ENCODE measurements at places on chromosomes 5 and 9.

DNA sequence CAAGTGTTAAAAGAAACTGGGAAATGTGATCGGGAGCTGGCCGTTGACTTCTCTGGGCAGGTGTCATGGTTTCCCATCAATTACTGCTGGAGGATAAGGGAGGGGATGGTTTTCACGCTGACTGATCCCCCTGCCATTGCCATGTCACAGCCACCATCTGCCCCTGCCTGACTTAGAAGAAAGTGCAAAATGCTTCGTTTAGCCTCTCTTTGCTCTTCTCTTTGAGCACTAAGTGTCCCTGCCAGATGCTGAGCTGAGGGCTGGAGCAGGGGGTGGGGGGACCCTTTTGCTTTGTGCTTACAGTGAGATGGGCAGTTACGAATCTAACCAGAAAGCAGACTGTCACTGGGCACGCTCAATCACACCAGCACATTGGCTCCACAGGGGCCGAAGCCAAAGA is 138.4 kb upstream of the ALDH1B1 start:
- no peak for DNase-seq

DNA sequence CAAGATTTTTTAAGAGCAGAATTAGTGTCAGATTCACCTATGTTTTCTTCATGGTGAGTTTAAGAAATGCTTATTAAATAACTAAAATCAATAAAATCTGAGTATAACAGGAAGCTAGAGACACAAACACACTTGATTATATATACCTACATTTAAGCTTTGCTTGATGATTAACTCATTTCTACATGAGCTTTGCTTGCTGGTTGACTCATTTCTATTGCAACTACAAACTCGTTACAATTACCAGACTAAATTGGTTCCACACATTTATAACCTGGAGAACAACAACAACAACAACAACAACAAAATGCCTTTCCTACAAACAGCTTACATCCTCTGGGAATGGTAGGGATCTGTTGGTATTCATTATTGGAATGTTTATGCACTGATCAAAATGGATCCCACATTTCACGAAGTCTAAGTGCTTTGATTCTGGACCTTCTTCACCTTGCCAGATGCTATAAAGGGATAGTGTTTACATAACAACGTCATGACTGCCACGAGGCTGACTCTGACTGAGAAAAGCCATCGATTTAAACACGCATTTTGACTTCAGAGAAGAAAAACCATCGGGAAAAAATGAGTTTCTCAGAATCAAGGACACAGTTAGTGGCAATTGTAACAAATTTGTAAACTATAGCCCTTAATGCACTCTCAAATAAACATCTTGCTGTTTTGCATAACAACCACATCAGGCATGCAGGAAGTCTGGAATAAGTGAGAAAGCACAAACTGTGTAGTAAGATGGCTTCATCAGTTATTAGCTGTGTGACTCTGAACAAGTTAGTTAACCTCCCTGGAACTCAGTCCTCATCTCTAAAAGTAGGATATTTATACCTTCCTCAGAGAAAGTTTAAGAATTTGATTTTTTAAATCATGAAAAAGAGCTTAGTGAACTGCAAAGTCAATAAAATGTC is 49.8 kb downstream of the RASEF start:
- DNase-seq: no peak

- DNase-seq: no peak
These were observed 24.4 kb upstream of the PPP1R2B start for GRCh38 chr5:156825688-156826087.

DNA sequence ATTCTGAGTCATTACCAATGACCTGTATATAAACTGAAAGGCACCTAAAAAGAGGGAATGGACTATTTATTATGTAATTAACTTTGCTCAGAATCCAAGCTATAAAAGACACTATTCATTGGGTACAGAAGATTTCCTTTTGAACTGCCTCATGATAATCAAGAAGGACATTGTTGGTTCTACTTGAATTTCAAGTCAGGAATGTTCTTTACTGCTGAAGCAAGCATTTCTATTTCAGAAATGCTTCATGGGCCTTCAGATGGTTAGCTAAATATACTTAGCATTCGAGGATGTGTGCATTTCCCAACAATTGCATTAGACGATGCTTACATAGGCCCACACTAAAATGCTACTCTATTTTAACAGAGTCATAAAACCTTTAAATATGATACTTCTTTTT is 658.2 kb upstream of the DMAC1 start:
- DNase-seq: no peak

DNA sequence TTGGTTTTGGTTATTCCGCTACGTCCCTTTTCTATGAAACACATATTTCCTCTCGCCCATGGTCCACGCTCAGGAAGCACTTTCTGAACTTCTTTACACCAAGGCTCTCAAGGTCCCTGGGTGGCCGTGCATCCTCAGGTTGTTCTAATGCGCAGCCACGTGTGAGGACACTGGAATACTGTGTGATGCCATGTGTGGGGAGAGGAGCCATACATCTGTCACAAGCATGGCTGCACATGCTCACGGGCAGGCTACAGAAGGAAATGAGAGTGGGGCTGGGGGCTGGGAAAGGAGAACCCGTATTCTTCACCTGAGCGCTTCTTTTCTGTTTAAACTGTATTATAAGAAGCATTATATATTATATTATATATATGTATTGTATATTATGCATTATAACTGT is 36.7 kb downstream of the PRRT1B start:
- DNase-seq: no peak

GRCh38 chr5:178509491-178510057 is 80.6 kb downstream of the COL23A1 start:
- DNase-seq: no peak

GRCh38 chr5:81151546-81151945 is 81.6 kb upstream of the CKMT2 start:
- no peak for DNase-seq

- DNase-seq: no peak
These were observed 139.2 kb upstream of the SMARCA2 start for GRCh38 chr9:1875921-1876448.

- DNase-seq: no peak
These were observed 100.5 kb downstream of the TLE4 start for GRCh38 chr9:79672236-79672635.

DNA sequence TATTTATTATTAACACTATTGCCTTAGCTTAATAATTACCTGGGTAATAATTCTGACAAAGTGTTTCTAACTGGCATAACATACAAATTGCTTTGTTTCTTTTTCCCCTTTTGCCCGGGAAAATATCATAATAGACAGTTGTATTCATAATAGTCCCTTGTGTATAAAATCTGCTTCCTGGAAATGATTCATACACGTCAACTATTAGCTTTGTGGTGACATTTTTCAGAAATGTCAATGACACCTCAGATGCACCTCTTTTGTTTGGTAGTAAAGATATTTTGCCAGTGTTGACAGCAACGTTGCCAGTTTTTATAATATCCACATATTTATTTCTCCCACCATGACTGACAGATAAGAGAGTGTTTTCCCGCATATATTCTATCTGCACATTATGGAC is 73.0 kb downstream of the RASEF start:
- DNase-seq: no peak

DNA sequence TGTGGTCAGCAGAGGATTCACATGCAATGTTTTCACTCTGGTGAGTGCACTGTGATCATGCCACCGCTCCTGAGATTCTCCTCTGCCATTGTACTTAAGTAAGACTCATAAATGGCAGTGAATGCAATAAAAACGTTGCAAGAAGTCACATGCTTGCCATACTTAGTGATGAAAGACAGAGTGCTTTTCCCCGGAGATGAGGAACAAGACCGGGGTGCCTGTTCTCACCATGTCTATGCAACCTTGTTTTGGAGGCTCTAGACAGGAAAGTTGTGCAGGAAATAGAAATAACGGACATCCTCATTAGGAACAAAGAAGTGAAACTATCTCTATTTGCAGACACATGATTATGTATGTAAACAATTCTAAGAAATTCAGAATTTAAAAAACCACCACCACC is 84.7 kb upstream of the IRX2 start:
- DNase-seq: no peak

- DNase-seq: no peak
These were observed 19.7 kb downstream of the TTC39B start for GRCh38 chr9:15287309-15287708.

DNA sequence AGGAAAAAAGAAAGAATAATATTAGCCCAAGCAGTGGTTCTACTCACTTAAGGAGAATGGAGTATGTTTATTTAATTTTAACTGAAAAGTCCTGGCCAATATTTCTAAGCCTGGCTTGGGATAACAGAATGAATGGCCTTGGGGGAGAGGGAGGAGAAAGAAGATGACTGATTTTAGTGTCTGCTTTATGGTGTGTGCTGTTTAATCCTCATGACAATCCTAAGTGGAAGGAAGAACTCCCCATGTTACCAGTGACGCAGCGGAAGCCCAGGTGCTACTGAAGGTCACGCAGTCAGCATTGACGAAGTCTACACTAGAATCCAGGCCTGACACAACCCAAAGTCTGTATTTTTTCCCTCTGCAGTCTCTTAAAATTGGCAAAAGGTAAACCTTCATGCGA is 50.5 kb downstream of the PALM2AKAP2 start:
- DNase-seq: no peak

DNA sequence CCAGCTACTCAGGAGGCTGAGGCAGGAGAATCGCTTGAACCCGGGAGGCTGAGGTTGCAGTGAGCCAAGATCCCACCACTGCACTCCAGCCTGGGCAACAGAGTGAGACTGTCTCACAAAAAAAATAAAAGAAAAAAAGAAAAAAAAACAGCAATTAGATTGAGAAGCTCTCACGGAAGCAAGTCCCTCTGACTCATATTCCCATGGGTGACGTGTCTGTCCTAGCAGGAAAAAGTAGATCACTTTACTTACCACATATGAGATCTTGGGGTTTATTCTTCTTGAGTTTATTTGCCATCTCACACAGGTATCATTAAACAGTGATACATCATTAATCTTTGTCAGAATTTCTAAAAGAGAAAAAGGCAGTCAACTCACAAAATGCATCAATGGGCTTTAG is 62.6 kb downstream of the SUSD1 start:
- no peak for DNase-seq

- DNase-seq: no peak
These were observed 12.6 kb upstream of the CCNG1 start for GRCh38 chr5:163424836-163425235.

DNA sequence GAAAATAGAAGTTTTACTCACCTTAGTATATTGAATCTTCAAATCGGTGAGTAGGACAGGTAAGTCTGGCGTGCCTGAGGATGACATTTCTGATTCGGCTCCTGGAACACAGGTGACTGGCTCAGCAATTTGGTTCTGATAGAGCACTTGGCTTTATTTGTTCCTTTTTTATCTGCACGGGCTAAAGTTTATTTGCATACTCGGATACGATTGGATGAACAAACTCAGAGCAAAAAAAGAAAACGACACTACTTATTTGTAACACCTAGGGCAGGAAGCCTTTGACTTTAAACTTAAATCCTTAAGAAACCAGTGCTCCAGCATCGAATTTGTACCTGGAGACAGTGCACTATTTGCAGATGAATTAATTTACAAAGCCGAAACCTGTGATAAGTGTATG is at the start of gene ALDH1A1:
Gene ALDH1A1, minus strand, starts transcription at position 140 of the 400 bp plus-strand sequence. Its CDS starts 53 bp downstream, at position 87.
- DNase-seq: no peak

DNA sequence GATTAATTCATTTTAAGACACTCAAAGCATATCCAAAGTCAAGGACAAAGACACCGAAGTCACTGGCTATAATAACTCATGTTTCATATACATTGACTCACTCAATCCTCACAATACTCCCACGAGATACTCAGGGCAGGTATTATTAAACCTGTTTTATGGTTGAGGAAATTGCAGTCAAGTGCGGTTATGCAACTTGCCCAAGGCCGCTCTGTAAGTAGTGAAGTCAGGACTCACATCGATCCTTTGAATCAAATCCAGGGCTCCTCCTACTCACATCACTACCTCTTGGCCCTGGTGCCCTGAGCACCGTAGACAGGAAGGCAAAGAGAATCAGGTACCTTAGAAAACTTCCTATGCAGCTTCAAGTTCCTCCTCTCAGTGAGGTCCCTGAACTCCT is 87.8 kb upstream of the APC start:
- no peak for DNase-seq

DNA sequence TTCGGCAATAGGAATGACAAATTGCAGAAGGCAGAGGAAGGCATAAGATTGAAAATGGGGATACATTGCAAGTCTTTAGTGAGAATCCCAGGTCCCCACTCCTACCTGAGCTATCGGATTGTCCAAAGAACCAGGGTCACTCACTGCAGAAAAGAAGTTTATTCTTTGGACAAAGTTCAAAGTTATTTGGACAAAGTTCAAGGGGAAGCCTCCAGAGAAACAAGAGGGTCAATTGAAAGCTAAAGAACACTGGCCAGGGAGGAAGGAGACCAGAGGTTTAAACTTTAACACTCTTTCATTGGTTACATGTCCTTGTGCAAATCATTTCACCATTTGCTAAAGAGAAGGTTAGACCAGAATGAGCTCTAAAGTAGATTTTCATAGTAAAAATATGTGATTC is 5.2 kb upstream of the UHRF2 start:
- DNase-seq: no peak

GRCh38 chr5:172164769-172165212 is 23.2 kb downstream of the STK10 start:
- no peak for DNase-seq

- peak; percentile 85 for DNase-seq
These were observed 22.6 kb downstream of the DBH start for GRCh38 chr9:133658442-133659431.
